Dermis microvascular lymphatic vessel endothelial cell (primary cell): ENCODE measurements at places on chromosomes 6 and 20. TPM values are rescaled to one million over a fixed set of nuclear protein-coding genes. Genes with fewer than 3 reads are reported as not detected.

Gene HLA-DQB1
- total RNA-seq = under 0.01 and 0.13 TPM in 2 replicates

Gene GMEB2
- 6.3 and 9.4 TPM in 2 replicates for total RNA-seq

DNA sequence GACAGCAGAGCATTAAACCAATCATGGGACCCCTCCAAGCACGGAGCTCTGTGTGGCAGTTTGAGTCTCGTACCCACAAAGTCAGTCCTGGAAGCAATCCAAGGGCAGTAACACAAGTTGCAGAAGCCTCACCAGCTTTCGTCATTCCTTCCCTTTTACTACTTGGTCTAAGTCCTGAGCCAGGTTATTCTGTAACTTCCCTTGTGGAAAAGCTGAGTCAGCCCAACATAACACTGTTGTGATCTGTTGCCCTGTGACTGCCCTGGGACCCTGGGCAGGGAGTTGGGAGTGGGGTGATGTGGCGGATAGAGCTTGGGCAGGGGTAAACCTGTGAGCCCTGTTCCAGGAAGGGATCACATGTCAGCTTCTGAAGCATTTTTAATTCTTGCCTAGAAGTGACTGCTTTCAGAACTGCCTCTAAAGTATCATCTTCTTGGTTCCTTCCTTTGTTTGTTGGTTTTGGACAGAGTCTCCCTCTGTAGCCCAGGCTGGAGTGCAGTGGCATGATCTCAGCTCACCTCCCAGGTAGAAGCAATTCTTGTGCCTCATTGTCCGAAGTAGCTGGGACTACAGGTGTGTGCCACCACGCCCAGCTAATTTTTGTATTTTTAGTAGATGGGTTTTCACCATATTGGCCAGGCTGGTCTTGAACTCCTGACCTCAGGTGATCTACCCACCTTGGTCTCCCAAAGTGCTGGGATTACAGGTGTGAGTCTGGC, 183.7 kb upstream of the JAG1 start:
- peak; percentile 92 for DNase-seq

DNA sequence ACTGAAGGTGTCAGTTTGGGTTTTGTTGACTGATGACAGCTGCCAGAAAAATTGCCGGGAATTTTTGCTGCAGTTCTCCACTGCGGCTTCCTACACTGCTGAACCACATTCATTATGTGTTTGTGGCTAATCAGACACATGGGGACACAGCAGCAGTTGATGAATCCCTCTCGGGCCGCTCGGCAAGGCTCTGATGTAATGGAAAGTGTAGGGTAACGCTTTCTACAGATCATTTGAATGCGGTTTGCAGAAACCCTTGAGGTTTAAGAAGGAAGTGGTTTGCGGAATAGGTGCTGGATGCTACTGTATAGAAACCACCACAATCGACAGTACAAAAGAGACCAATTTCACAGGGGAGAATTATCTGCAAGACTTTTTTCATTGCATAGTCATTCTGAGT, 138.7 kb upstream of the SASH1 start:
- no peak for DNase-seq

GRCh38 chr6:43334466-43335095, 26.0 kb upstream of the CRIP3 start:
- peak; percentile 47 for DNase-seq

- peak; percentile 25 for DNase-seq
Observed at GRCh38 chr6:35294308-35294945, 3.2 kb upstream of the DEF6 start.

GRCh38 chr6:53894091-53894490, 99.3 kb downstream of the LRRC1 start:
- DNase-seq = no peak

- DNase-seq = no peak
Observed at GRCh38 chr20:46065691-46066090, 24.1 kb downstream of the NCOA5 start.

- DNase-seq = no peak
Observed at GRCh38 chr6:15769511-15770018, 106.7 kb upstream of the DTNBP1 start.

- no peak for DNase-seq
Observed at GRCh38 chr6:142941018-142941417, 4.0 kb downstream of the HIVEP2 start.

GRCh38 chr20:48839154-48839917, 11.5 kb upstream of the PREX1 start:
- no peak for DNase-seq

DNA sequence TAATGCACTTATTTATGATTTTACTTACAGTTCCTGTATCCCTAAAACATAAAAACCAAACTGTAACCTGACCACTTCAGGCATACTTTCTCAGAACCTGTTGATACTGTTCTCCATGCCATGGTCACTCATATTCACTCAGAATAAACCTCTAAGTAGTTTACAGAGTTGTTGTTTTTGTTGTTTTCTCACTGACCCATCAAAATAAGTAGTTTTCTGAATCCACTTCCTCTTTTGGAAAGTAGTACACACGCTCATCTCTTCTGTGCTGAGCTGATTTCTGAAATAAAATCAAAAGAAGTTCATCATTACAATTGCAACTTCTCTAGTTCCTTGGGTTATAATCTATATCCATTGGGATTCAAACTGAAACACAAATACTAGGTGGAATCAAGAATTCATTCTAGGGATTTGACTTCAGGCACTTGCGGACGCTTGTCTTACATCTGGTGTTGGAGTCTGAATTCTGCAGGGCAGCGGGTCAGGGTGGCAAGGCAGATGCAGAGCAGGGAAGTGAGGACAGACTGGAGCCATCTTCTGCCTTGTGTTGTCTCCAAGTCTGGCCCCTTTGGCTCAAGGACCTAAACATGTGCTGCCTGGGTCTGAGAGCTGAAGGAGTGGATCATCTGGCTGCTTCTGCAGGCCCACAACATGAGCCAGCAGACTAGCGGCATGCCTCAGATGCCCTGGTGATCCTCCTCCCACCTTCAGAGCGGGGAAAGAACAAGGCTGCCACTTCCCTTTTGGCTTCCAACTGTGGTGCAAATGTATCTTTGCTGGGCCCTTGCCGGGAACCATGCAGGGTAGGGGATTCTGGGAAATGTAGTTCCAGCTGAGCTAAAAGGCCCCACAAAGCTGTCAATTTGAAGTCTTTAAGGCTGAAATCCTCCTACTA, 167.9 kb upstream of the MYLIP start:
- no peak for DNase-seq

- DNase-seq = no peak
Observed at GRCh38 chr6:86016567-86016966, 373.9 kb upstream of the SYNCRIP start.
